ENCODE measurements at places on chromosomes 2 and 18.

- DNase-seq, result no peak
Observed at GRCh38 chr18:26714739-26715138, 150.8 kb downstream of the AQP4 start.

- no peak for DNase-seq
Observed at GRCh38 chr2:234447189-234447588, 49.7 kb downstream of the ARL4C start.

DNA sequence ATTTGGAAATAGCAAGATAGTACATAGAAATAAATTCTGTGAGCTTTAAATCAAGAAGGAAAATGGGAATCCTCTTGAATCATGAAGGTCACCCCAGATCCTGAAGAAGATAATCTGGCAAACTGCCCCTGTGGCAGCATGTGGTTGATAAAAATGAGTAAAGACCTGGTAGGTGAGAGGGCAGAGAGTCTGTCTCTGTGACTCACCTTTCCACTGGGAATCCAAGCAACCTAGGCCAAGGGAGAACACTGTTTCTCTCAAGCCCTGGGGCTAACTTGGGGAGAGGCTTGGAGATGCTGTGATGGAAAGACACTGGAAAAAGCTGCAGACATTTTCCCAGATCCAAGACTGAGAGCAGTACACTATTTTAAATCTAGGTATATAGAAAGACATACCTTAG lies 185.8 kb upstream of the CNTNAP5 start:
- DNase-seq, result no peak

DNA sequence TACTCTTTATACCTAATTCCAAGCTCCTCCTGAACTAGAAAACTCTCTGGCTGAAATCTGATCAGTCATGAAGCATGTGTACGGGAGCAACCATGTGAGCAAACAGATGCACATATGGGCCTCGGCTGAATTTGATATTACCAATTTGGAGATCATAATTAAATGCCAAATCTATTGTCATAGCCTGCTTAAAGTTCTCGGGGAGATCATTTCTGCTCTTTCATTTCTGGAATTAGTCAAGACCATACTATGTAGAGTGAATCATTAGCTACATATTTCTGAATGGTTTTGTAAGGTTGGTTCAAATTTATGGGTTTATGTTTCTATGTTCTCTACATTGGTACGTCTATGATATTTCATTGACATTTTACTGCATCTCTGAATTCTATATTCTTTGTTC lies 205.5 kb downstream of the UBE2E3 start:
- no peak for DNase-seq

GRCh38 chr18:54127759-54128378 lies 96.6 kb downstream of the MBD2 start:
- no peak for DNase-seq

DNA sequence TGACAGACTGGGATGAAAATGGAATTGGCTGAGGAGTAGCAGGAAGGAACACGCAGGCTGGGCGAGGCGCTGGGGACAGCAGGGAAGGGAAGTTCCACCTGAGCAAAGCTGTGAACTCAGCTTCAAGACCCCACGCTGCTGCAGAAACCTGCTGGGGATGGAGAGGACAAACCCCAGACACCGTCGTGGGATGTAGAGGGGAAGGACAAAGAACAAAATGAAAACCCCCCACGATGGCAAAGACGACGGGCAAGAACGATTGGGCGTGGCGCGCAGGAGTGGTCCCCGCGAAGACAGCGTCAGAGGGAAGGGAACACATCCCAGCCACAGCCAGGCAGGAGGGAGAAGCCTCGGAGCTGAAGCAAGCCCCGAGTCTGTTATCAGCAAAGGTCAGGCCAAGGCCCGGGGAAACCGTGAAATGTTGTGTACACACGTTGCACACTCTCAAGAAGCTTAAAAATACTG lies 222.9 kb downstream of the NDUFA10 start:
- no peak for DNase-seq

- DNase-seq, result no peak
Observed at GRCh38 chr2:5686068-5686467, 6.1 kb upstream of the SOX11 start.

GRCh38 chr2:178962152-178962551 lies 87.8 kb downstream of the CCDC141 start:
- DNase-seq, result no peak

DNA sequence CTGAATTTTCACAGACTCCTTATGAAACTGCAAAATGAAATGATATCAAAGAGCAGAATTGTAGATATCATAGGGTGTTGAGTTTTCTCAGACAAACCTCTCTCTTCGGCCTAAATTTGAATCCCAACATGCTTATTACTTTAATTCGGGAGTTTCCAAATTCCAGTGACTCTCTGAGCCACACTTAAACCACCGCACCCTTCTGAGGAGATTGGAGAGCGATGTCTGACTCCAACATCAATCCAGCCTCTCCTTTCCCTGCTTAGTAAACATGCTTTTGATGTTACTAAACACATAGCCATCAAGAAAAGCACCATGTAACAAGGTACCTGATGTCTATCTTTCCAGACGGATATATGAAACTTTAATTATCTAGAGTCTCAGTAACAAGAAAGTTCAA lies 103.1 kb upstream of the ARHGAP28 start:
- no peak for DNase-seq

- DNase-seq, result no peak
Observed at GRCh38 chr18:44699572-44700261, 19.0 kb downstream of the SETBP1 start.

DNA sequence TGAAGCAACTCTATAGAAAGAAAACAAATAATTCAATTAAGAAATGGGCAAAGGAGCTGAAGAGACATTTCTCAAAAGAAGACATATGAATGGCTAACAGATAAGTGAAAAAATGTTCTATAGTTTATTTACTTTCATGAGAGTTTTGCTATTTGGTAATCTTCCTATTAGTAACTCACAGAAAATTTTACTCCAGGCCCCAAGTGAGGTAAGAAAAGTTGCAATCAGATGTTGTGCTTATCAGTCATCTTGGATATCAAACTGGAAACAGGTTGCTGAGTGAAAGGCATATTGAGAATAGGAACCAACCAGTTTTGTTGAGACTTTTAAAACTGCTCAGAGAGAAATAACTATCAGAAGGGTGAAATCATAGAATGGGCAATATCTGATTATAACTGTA lies 1179.0 kb upstream of the ACVR2A start:
- no peak for DNase-seq

DNA sequence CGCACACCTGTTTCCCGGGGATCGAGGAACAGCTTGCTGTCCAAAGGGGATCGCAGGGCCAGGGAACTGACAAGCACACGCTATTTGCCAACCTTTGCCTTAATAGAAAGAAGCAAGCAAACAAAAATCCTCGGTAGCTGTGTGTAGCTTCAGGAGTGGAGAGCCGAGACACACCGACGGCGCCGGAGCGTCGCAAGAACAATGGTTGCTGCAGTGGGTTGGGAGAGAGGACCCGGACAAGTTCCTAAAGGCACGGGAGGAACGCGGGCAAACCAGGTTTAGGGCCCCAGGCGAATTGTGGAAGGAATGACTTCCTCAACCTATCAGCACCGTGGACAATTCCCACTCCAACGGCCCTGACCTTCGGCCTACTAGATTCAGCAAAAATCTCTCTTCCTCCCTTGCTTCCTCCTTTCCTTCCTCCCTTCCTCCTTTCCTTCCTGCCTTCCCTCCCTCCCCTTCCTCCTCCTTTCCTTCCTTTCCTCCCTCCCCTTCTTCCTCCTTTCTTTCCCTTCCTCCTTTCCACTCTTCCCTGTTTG lies 4.9 kb upstream of the NEUROD1 start:
- no peak for DNase-seq

- DNase-seq, result no peak
Observed at GRCh38 chr2:54107903-54108615, 7.4 kb upstream of the ACYP2 start.

DNA sequence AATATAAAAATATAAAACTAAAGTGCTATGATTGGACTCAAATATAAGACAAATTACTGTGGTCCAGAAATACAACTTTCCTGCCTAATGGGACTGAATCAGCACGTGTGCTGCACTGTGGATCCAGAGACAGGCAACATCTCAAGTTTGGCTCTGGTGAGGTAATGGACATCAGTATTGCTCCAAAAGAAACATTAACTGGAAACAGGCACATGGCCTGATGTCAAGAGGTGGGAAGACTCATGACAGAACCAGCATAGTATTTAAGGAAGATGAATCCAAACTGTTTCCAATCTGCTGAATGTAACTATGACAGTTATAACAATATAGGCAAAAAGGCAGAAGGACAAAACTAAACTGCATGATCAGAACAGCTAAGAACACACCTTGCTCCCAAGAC lies 354.6 kb downstream of the FSIP2 start:
- no peak for DNase-seq

DNA sequence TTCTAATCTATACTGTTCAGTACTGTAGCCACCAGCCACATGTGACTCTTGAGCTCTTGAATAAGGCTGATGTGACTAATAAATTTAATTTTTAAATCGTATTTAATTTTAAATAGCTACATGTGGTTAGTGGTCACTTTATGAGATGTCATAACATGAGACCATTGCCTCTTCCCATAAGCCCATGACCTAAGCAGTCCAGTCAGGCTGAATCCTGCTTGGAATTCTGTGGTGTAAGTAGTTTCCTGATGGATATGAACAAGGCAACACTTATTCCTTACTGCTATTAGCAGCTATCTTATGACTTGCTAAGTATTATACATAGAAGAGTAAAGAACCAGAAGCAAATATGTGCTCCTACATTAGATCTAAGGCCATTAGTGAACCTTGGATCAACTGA lies 150.0 kb downstream of the DIS3L2 start:
- no peak for DNase-seq

GRCh38 chr2:149360106-149360505 lies 29.7 kb downstream of the LYPD6 start:
- DNase-seq, result no peak

DNA sequence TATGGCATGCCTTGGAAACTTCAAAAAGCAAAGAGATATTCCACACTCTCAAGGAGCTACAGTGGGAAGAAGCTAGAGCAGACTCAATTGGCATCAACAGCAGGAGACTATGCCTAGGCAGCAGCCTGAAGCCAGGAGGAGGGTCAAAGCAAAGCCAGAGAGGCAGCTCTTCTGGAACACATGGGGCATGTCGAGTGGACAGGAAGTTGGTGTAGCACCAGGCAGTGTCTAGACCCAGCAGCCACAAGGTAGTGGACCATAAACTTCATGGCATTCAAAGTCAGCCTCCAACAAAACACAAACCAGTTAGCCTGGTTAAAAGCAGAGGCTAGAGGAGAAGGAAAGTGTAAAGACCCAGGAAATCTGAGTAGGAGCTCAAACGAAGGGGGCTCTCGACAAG lies 311.2 kb upstream of the PKDCC start:
- DNase-seq, result no peak

DNA sequence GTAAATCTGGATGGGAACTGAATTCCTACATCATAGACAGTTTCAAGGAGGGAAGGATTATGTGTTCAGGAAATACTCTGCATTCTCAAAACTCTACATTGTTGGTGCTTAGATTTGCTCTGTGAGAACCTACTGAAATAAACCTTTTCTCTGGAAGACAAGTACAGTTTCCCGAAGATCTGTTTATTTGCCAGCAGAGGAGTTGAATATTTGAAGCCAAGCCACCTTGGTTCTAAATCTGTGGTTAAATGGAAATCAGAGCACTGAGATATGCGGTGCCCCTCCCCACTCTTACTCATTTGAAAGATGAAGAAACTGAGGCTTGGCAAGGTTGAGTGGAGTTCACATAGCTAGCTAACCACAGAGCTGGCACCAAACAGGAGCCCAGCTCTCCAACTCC lies 146.3 kb upstream of the CTAGE1 start:
- no peak for DNase-seq

GRCh38 chr18:3526421-3527354 lies 76.7 kb downstream of the TGIF1 start:
- DNase-seq, result no peak

GRCh38 chr18:10453261-10453805 lies 1.1 kb upstream of the APCDD1 start:
- no peak for DNase-seq

DNA sequence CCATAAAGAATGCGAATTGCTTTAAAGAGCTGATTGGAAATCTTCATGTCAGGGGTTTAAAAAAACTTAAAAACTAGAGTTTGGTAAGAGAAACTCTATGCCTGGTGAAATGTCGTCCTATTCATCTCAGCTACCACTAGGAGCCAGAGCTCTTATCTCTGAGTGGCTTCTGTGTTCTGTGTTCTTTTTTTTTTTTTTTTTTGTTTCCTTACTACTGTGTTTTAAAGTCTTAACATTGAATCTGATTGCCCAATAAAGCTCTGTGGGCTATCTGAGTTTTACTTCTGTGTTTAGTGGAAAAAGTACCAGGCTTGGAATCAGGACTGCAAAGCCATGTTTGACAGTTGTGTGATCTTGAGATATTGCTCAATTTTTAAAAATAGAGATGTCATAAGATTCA lies 494.8 kb downstream of the RIT2 start:
- no peak for DNase-seq

DNA sequence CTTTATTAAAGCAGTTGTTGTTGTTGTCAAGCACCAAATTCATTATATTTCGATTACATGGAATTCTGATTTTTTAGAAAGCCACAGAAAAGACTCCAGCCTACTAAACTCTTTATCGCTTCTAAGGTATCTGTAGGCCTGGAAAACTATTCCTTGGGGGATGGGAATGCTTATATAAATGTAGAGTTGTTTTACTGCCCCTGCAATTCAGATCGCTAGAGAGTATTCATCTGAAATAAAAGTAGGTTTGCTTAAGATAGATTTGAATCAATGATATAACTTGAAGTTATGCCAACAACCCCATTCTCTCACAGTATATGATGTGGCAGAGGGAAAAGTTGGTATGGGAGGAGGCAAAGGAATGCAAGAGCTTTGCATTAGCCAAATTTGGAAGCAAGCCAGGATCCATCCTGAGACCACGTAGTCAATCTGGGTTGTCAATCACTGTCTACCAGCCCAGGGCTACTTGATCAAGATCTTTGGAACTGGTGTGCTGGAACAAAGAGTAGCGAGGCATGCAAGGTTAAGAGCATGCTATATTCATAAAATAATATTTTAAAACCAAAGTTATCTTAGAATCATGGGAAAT lies 95.9 kb downstream of the LYPD6B start:
- no peak for DNase-seq

GRCh38 chr2:54708584-54709335 lies 14.7 kb upstream of the EML6 start:
- DNase-seq, result no peak

DNA sequence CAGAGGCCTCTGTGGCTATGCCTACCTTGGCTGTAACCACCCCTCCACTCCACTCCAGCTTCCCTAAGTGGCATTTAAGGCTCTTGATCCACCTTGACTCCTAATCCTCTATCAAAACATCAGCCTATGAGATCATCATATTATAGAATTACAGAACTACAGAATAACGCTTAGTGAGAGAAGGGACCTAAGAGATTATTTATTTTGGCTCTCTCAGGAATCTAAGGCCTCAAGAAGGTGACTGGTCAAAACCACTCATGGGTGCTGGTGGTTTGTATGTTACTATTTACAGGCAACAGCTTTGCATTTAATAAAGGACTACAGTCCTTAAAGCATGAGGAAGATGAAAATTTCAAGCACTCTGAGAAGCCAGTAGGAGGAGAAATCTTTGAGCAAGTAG lies 118.8 kb downstream of the FSHR start:
- DNase-seq, result no peak

All from activated CD4-positive, CD25-positive, alpha-beta regulatory T cell (primary cell).